ENCODE measurements at places on chromosomes 7 and 10.

DNA sequence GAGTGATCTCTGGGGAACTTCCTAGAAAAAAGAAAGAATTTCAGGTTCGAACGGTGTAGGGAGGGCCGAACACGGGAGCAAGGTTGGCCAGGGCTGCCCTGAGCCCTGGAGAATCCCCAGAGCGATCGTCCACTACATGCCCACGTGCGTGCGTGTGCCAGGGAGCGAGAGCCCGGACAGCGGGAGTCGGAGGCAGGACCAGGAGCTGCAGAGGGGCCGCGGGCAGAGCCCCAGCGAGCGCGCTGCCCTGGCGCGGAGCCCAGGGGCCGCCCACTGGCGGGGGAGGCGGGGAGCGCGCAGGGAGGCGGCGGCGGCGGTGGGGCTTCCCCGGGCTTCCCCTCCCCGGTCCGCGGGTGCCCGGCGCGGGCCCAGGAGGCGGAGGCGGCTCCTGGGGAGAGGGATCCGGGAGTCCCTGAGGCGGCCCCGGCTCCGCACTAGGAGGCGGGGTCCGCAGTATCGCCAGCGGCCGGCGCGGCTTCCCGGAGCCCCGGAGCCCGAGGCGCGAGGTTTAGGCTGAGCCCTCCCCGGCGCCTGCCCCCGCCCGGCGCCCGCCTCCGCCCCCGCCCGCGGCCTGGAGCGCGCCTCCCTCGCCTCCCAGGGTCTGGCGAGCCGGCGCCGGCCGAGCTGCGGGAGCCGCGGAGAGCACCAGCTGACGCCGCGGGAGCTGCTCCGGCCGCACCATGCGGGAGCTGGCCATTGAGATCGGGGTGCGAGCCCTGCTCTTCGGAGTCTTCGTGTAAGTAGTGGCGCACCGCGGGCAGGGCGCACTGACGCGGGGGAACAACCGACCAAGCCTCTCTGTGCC lies at the start of gene PLPP4:
TSS of gene PLPP4 (plus strand) at position 602 of the 805 bp plus-strand sequence. CDS start at position 681, 79 bp downstream.
- DNase-seq: no peak

DNA sequence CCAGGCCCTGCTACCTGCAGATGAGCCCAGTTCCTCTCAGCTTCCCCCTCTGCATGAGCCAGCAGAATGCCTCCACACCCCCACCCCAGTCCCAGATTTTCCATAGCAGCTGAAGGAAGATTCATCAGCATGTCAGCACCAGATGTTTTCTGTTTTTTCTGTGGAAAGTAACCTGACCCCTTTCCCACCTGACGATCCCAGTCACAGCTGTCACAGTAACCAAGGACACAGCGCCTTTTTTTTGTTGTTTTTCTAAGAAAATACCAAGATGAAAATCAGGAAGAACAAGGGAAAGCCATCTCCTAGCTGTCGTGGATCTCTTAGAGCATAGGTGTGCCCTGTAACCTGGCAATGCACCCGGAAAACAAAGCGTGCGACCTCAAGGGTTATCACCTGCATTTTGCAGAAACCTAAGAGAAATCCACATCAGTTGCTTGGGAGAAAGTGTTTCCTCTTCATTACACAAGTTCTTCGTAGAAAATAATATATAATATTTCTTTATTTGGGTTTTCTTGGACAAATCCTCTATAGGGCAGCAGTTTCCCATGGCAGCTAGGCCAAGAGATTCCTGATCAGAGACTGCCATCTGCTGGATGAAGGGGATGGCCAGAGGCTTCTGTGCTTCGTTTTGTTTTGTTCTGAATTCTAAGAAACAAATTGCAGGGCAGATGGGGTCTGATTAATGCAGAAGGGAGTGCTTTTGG lies 401.9 kb downstream of the TNS3 start:
- DNase-seq: no peak

DNA sequence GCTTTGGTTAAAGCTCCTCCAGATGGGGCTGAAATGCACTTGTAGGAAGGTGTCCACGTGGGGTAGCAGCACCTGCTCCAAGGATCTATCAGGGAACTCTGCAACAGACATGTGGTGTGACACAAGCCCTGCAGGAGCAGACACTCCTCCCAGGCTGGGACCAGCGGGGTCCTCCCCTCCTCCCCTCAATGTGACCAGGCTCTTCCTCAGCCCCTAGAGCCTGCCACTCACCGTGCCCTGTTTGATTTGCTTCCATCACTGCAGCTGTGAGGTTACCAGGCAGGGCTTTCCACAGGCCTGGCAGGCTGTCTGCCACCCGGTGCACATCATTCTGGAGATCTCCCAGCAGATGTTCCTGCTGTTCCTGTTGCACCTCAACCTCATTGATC lies 13.4 kb downstream of the MMRN2 start:
- DNase-seq: no peak

GRCh38 chr7:25028370-25029021 lies 48.5 kb upstream of the OSBPL3 start:
- DNase-seq: no peak

GRCh38 chr10:9869205-9869604 lies 1148.5 kb upstream of the CELF2 start:
- DNase-seq: no peak

DNA sequence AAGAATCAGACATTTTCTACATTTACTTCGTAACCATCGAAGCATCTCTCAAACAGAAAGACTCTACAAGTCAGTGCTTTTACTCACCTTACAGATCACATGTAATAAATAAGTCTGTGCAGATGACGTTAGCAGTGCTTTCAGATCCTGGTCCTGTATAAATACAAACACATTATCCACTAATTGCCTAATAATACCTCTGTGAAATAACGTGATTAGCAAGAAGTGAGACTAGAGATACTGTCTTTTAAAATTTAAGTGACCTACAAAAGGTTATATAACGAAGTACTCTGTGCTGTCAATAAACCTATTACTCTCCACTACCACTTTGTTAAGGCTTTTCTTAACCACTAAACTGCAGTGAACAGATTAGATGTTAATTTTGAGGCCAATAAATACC lies 246.9 kb downstream of the NSUN6 start:
- DNase-seq: no peak

GRCh38 chr10:11165591-11166543 lies 148.2 kb downstream of the CELF2 start:
- no peak for DNase-seq

DNA sequence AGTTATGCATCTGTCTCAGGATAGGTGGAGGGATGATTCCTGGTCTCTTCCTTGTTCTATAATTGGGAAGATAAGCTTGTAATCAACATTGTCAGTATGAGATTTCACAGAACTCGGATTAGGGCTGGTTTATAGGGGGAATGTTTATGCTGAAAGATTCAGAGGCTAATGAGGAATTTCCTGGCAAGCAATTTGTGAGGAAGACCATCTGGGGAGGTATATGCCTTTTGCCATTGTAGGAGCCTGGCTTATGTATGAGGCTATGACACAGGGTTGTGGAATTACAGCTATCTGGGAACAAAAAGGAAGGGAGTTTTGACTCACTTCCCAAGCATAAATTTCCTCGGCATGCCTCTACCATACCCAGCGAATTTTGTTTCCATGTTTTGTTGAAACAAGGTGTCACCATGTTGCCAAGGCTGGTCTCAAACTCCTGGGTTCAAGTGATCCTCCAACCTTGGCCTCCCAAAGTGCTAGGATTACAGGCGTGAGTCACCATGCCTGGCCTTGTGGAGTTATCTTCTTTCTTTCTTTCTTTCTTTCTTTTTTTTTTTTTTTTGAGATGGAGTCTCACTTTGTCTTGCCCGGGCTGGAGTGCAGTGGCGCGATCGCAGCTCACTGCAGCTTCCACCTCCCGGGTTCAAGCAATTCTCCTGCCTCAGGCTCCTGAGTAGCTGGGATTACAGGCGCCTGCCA lies 1.6 kb upstream of the COPS6 start:
- no peak for DNase-seq
